Right lung (tissue), 10 donors: ENCODE measurements at places on chromosomes 12 and 14. TPM values are rescaled to one million over a fixed set of nuclear protein-coding genes. Genes with fewer than 3 reads are reported as not detected.

GRCh38 chr12:74899031-74899829, 310.4 kb downstream of the KCNC2 start:
- no peak for DNase-seq

DNA sequence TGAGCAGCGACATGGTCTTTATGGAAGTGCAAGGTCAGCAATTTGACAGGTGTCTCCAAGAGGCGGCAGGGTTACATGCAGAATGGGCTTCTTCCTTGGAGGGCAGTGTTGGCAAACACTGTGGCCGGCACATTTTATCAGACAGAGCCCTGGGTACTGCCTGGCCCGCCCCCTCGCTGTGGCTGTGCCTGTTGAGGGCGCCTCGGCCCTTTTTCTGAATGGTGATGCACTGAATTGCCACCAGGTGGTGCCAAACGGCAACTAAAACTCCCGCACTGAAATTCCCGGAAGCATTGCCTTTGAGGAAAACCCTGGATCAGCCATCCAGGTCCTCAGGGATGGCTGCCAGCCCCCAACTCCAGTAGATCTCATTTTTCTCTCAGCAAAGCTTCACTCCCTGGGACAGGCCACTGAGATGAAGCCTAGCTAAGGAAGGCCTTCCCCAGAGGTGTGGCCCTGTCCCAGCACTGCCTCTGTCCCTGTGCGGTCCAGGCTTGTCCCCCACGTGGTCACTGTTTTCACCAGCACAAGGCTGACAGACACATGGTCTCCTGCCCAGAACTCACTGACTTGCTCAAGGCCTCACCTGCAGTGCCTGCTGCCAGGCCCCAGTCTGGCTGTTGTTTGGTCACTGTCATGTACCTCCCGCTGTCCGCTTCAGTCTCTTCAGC, 73.6 kb downstream of the TESC start:
- DNase-seq = peak; percentile 62

GRCh38 chr12:70121562-70121961, 121.7 kb upstream of the CNOT2 start:
- no peak for DNase-seq

GRCh38 chr14:84253326-84253725, 1276.6 kb upstream of the FLRT2 start:
- DNase-seq = no peak

DNA sequence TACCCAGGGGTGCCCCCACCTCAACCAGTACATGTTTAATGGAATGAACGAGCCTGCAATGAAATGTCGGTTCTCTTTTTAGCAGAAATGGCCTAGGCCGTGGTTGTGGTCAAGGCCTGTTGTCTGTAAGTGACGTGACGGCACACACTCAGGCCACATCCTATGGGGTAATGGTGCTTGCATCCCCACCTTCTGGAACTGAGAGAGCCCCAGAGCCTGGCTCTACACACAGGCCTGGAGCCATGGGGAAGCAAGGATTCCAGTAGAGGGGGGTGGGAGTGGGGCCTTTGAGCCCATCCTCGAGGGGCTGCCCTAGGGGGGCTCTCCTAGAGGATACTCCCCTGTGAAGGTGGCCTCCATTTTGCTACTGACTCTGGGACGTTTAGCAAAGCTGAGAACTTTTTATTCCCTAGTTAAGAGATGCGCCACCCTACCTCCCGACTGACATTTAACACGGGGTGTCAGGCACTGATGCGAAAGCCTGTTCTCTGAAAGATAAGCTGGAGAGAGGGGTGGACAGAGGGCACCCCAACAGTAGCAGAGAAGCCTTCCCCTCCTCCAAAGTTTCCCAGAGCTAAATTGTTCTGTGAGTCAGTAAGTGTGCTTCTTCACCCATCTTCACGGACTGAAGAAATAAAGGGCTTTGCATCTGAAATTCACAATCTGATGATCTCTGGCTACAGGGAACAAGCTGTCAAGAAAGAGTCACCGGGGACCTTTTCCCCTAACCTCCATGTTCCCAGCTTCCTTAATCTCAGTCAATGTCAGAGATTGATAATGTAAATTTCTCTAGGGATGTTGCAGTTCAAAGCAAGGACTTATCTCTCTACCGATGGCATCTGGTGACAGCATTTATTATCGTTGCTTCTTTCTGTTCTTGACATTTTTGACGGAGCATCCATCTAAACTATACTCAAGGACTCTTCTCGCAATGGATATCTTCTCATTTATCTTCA, 6.8 kb downstream of the RIN3 start:
- DNase-seq = no peak

GRCh38 chr14:56703947-56704346, 106.3 kb downstream of the OTX2 start:
- DNase-seq = no peak

DNA sequence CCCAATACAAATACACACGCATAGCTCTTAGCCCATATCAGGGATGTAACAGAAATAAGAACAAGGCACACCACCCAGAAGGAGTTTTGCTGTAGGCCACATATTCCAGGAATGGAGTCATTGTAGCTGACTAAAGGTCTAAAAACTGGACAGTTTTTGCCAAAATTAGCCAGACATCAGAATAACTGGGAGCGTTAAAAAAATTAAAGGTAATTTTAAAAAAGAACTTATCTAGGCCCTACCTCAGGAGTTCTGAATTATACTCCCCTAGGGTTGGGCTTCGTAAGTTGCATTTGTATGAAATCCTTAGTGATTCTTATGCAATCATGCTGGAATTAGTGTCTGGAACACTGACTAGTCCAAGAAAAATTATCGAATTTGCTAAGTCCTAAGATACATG, 987.7 kb downstream of the GALC start:
- DNase-seq = no peak

- no peak for DNase-seq
Measured at GRCh38 chr12:55850401-55850800, 7.7 kb upstream of the MMP19 start.

DNA sequence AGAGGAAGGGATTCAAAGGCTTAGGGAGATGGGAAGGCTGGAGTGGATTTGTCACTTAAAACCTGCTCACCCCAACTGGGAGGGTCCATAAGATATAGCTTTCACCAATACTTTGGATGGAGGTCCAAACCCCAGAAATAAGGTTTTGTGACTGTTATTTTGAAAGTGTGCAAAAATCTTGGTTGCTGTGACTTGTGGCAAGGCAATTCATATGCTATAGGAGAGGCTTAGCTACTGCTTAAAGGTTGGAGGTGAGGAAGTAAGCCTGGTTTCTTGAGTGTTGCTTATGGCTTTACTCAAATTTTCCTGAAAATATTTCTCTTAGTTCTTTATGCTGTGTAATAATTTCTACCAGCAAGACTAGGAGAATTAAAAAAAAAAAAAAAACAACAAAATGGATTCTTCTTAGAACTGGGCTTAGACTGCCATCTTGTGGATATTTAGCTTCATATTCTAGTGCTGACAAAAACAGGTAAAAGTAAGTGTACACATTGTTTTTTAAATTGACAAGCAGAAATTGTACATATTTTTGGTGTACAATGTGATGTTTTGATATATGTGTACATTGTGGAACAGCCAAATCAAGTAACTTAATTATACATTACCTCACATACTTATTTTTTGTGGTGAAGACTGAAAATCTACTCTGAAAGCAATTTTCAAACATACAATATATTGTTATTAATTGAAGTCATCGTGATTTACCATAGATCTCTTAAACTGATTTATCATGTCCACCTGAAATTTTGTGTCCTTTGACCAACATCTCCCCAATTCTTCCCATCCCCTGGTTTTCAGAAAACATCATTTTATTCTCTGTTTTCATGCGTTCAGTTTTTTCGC, 23.0 kb downstream of the PDE6H start:
- peak; percentile 58 for DNase-seq

PRKAG1 gene
- 81.1 TPM for polyA plus RNA-seq

PTPN21 gene
- polyA plus RNA-seq = 21.7 TPM
